ENCODE measurements at places on chromosomes 2 and 18.

- DNase-seq: no peak
Measured at GRCh38 chr2:28052691-28053090, 162.2 kb downstream of the BABAM2 start.

- no peak for DNase-seq
Measured at GRCh38 chr2:25749676-25750075, 76.3 kb upstream of the DTNB start.

GRCh38 chr2:64201151-64201550 is 56.9 kb upstream of the PELI1 start:
- DNase-seq: no peak

- DNase-seq: no peak
Measured at GRCh38 chr18:8381821-8382459, 227.3 kb upstream of the RAB12 start.

GRCh38 chr2:40639320-40639719 is 187.4 kb upstream of the SLC8A1 start:
- peak; percentile 12 for DNase-seq

DNA sequence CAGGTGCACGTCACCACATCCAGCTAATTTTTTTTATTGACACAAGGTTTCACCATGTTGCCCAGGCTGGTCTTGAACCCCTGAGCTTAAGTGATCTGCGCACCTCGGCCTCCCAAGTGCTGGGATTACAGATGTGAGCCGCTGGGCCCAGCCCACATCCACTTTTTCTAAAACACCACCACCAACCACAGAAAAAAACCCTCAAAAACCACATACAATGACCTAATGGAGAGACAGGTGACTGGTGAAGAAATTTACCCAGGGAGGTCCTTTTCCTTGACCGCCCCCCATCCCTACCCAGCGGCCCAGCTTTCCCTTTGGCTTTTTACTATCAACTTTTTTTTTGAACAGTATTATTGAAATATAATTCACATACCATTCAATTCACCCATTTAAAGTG is 47.9 kb downstream of the CACNB4 start:
- no peak for DNase-seq
